ENCODE measurements at places on chromosomes 4 and X.

- no peak for DNase-seq
Measured at GRCh38 chrX:117910216-117910615, 206.4 kb downstream of the KLHL13 start.

- DNase-seq = peak; percentile 4
Measured at GRCh38 chr4:58732973-58733372, 1622.8 kb upstream of the IGFBP7 start.

DNA sequence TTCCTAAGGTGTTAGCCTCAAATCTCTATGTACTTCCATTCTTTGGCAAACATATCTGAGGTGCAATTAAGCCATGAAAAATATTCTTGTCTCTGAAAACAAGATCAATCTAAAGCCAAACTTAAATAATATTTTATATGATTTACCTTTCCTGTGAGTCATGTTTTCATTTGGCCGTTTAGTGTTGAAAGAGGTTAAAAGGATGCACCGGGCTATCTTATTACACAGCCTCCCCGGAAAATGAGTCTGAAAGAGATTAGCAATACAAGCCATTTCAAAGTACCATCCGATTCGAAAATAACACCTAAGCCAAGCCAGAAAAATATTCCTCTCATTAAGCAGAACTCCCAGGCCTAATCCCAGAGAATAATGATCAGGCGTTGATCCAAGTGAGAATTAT is 161.5 kb upstream of the EPHA5 start:
- DNase-seq = no peak

DNA sequence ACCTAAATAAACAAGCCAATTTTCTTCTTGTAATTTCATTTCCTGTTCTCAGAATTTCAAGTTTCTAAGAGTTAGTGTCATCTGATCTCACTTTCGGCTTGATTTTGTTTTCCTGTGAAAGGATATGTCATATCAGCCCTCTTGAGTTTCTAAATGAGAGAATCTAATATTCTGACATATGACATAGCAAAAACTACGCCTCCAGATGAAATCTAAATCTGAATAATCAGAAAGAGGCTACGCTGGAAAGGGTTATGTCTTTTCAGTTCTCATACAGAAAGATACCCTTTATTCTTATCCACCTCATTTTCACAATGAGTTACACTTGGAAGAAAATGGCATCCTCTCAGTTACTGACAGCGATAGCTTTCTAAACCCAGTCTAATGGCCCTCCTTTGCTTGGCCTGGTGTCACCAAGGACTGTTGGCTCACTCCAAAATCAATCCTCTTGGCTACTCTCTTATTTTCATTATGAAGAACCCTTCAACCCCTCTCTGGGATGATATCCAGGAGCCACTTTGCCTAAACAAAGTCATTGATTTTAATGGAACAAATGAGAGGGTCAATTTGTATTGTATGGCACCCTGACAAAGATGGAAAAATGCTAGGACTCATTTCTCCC is 65.6 kb downstream of the ASB9 start:
- DNase-seq = no peak

DNA sequence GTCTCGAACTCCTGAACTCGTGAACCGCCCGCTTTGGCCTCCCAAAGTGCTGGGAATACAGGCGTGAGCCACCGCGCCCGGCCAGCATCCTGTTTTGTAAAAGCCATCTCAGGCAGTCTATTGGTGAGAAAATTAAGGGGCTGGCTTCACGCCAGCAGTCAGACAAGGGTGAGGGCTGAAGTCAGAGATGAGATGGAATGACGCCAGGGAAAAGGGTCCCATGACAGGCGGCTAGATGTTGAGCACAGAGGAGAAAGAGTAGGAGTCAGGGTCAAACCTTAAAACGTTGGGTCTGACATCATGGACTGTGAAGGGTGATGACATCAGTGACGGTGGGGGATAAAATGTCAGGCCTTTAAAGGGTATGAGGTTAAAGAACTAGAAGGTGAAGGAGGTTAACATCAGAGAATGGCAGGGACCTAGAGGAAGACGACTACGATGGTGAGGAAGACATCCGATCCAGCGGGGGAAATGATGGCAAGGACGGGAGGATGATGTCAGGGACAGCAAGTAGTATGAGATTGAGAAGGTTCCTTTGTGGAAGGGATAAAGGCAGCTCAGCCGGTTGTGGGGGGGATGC is 504 bp upstream of the RBM3 start:
- peak; percentile 56 for DNase-seq

GRCh38 chrX:149493567-149494562 is 11.2 kb downstream of the IDS start:
- no peak for DNase-seq

GRCh38 chr4:152972821-152973628 is 36.9 kb downstream of the FHDC1 start:
- DNase-seq = no peak

DNA sequence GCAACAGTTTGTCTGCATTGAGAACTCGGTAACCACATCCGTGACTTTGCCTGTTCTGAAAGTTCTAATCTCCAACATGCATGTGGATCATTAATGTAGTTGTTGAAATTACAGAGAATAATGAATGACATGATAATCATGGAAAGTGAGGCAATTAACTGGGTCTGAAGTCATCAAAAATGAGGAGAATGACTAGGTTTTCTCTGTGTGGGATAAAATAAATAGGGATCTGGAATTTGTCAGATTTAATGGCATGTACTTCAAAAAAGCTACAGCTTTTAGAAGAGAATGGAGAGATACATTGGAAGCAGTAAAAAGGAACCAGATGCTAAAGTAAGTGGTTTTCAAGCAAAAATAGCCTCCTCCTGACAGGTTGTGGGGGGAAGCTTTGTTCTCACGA is 59.3 kb downstream of the AFM start:
- DNase-seq = no peak

DNA sequence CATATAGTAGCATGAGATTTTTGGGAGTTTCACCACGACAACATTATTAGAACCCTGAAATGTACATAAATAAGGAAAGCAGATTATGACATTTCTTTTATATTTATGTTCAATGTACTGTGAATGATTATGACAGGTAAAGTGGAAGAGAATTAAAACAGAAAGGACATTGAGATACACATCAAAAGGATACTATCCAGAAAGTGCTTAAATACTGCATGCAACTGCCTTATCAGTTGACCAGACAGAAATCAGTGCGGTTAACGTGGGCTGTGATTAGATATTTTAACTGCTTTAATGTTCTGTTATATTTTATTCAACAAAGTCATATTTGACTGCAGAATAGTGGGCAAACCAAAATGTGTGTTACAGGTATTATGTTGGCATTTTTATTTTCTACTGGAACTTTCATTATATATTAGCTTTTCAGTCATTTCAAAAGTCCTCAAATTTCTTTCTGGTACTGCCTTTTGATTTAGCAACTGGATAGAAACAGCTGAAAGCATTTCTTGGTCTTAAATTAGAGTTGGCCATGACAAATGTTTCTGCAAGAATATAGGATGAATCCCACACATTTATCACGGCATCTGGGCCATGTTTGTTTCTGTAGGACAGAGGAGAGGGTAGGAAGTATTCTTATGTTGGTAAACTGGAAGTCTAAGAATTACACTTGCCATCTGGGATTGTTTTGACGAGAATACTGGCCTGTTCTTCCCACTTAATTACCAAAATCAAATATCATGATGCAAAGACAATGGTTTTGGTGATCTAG is 255.2 kb downstream of the SLC39A8 start:
- no peak for DNase-seq

DNA sequence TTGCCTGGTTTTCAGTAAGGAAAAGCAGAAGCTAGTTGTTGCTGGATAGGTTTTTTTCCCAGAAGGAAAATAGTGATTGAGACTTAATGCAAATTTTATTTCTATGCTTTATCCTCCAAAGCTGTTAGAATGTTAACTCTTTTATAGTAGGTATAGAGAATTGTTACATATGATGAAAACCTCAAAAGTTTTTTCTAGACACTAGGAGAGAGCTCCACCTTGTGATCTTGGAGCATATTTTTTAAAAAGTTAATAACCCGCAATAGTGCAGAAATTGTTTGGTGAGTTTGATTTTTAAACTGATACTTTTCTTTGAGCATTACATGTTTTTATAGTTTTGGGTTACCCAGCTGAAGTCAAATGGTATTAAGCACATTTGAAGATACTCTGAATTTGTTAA is 56.5 kb downstream of the STAG2 start:
- no peak for DNase-seq

GRCh38 chr4:109429545-109429944 is 4.1 kb upstream of the SEC24B start:
- DNase-seq = no peak

GRCh38 chr4:15348695-15349094 is 79.1 kb upstream of the C1QTNF7 start:
- no peak for DNase-seq
